Activated naive CD4-positive, alpha-beta T cell (primary cell): ENCODE measurements at places on chromosomes 12 and 14.

DNA sequence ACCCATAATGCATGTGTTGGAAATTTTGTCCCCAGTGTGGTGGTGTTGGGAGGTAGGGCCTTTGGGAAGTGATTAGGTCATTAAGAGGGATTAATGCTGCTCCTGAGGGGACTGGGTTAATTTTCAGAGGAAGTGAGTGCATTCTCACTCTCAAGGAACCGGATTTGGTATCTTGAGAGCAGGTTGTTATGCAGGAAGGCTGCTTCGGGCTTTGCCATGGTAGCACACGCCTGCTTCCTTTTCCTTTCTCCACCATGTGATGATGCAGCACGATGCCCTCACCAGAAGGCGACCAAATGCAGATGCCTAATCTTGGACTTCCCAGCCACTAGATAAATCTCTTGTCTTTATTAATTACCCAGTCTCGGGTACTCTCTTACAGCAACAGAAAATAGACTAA is 257.1 kb downstream of the SSPN start:
- no peak for DNase-seq

DNA sequence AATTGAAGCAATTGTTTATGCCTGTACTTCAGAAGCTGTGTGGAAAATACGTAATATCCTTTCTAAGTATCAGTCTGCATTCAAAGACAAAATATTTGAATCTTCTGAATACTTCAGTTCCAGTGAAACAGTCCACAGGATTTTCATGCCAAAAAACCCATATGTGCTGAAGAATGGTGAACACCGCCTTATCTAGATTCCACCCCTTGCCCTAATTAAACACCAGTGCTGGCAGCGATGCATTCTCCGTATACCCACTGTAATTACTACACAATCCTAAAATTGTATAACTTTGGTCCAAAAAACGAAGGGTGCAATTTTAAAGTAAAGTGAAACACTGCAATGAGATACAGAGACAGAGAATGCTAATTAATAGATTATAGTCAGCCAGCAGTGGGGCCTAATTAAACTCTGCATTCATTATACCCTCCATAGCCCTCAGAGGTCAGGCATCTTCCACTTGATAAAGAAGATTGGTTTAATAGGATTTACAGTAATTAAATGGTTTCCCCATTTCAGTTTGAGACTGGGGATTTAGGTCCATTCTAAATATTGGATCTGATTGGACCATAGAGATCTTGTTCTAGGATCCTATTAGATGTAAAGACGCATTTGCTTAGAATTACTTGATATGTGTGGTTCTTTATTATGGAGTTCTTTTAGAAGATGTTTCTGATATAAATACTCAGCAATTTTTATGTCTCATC is 43.9 kb downstream of the ERC1 start:
- no peak for DNase-seq

DNA sequence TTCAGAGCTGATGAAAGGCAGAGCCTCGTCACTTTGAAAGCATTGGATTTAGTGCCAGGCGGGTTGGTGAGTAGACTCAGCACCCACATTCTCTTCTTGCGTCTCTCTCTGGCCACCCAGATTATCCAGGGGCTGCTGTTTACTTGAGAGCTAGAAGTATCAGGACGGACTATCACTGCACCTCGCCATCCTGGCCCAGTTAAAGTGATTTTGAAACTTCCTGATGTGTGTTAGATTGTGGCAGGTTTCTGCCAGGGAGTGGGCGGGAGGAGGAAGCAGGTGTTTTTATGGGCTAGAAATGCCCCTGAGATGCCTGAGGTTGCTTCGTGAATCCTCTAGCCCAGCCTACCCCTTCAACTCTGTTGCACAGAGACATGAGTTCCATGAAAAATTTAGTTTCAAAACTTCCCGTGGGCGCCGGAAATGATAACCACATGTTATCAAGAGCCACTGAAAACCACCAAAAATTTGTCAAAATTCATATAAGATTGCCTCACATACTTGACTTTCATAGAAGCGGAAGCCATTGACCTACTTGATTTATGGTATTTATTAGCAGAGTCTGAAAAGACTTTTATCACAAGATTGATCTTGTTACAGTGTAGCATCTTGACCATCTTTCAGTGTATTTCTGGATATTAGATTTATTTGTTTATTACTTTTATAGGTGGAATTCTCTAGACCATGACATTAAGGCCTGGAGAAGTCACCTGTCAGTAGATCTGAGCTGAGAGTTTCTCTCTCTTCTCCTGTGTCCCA is 466.0 kb downstream of the RAD51B start:
- DNase-seq, result peak; percentile 6

GRCh38 chr14:73744175-73744867 is 30.1 kb upstream of the PNMA1 start:
- DNase-seq, result no peak

- no peak for DNase-seq
These were observed 13.5 kb upstream of the ATF1 start for GRCh38 chr12:50750366-50750765.

GRCh38 chr12:76346798-76347420 is 1.3 kb downstream of the BBS10 start:
- DNase-seq, result no peak

DNA sequence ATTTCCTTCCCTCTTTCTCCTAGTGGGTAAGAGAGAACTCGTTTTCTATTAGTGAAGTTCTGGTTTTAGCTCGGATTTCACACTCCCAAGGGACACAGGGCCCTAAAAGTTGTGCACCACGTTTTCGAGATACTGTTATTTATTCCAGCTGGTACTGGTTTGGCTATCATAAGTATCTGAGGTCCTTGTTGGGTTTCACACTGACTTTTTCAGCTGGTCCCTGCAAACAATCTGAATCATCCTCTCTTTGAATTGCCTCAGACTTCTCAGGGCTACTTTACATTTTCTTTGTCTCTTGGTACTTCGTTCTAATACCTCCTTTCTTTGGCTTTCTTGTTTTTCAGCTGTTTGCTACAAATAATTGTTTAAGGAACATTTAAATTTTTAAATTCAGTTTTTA is 75.7 kb downstream of the SCN8A start:
- no peak for DNase-seq

GRCh38 chr14:61103541-61104339 is 122.7 kb downstream of the SLC38A6 start:
- no peak for DNase-seq

DNA sequence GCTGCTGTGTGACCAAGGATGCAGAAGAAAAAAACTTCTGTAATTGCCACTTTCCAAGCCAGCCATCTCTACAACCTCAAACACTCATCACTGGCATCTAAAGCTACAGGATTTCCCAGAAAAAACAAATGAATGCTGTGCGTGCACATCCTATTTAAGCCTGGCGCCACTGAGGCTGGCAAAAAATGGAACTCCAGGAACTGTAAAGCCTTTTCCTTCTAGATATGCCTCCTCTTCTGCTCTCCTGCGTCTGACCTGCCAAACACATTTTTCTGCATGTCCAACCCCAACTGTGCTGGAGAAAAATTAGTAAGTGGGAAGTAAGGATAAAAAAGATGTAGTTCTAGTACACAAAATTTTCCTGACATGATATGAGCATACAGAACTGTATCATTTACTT is 184.9 kb downstream of the ITPR2 start:
- no peak for DNase-seq

GRCh38 chr14:96578619-96579018 is 76.4 kb downstream of the PAPOLA start:
- DNase-seq, result no peak

GRCh38 chr12:78192979-78193378 is 362.3 kb downstream of the NAV3 start:
- no peak for DNase-seq

DNA sequence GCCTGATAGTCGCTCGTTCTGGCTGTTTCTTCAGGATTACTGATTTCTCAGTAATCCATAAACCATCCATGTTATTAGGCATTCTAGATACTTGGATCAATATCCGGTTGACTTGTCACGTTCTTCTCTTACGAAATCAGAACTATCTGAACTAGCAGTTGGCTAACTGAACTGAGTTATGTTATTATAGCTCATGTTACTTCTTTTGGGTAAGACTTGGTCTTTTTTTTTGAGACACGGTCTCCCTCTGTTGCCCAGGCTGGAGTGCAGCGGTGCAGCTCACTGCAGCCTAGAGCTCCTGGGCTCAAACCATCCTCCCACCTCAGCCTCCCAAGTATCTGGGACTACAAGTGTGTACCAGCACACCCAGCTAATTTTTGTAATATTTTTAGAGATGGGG is 178.6 kb downstream of the PRKCH start:
- DNase-seq, result no peak

- DNase-seq, result no peak
These were observed 1516.5 kb upstream of the FLRT2 start for GRCh38 chr14:84013424-84013823.
